ENCODE measurements at places on chromosomes 11 and 22. TPM values are rescaled to one million over a fixed set of nuclear protein-coding genes. Genes with fewer than 3 reads are reported as not detected.

Gene RIN1
- 39.6 TPM for total RNA-seq

Gene OLFML1
- not detected for total RNA-seq

Gene RIMBP3B
- total RNA-seq = 0.51 TPM

Gene INS
- not detected for total RNA-seq

Gene TSG101
- total RNA-seq = 115 TPM

Gene UPK2
- 0.84 TPM for total RNA-seq

Gene SLC22A25
- total RNA-seq = not detected

Gene DBX1
- total RNA-seq = not detected

Gene TSSK2
- total RNA-seq = not detected

Gene OOSP4B
- total RNA-seq = not detected

Gene ADSL
- 94.1 TPM for total RNA-seq

Gene SCGB1A1
- 0.45 TPM for total RNA-seq

Gene TUB
- total RNA-seq = 5.4 TPM

Gene XRCC6
- total RNA-seq = 296 TPM
